Activated CD4-positive, alpha-beta T cell treated with anti-CD3 and anti-CD28 coated beads for 24 hours (primary cell): ENCODE measurements at places on chromosomes 3 and 15.

DNA sequence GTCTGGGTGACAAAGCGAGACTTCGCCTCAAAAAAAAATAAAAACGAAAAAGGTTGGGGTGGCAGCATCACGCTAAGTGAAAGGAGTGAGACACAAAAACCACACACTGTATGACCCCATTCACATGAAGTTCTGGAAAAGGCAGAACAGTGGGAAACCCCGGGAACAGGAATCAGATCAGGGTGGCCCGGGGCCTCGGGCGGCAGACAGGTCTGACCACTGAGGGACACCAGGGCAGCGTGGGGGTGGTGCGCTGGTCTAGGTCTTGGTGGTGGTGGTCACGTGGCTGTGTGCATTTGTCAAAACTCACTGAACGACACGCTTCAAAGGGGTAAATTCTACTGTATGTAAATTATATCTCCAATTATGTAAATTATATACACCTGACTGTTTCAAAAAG is 79.7 kb upstream of the PRR20G start:
- DNase-seq: no peak

DNA sequence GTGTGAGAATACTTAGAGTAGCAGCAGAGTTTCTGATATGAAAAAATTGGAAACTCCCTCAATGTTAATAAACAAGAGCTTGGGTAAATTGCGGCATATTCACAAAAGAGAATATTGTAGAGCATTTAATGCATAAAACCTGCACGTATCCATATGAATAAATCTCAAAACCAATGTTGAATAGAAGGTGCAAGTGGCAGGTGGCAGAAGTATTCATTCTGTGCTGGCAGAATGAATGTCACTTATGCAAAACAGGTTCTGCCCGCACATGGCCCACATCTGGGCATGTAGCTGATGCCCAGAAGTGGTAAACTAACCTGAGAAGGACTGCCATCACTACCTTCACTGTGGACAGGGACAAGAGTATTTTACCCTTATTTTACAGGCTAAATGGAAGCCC is 14.1 kb upstream of the PRSS50 start:
- no peak for DNase-seq

DNA sequence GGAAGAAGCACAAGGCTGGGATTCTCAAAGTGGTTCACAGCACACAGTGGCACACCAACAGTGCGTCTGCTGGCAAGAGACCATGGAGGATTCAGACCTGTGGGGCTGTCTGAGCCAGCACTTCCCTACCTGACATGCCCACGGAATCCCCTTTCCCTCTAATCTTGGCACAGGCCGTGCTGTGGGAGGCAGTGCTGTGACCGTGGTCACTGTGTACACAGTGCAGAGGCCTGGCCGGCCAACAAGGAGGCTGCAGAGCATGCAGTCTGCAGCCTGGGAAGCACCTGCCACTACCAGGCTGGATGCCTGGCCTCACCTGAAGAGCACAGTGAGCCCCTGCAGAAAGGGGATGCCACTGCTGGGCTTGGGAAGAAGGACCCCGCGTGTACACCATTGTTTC is 301.0 kb upstream of the LYSMD4 start:
- DNase-seq: no peak

DNA sequence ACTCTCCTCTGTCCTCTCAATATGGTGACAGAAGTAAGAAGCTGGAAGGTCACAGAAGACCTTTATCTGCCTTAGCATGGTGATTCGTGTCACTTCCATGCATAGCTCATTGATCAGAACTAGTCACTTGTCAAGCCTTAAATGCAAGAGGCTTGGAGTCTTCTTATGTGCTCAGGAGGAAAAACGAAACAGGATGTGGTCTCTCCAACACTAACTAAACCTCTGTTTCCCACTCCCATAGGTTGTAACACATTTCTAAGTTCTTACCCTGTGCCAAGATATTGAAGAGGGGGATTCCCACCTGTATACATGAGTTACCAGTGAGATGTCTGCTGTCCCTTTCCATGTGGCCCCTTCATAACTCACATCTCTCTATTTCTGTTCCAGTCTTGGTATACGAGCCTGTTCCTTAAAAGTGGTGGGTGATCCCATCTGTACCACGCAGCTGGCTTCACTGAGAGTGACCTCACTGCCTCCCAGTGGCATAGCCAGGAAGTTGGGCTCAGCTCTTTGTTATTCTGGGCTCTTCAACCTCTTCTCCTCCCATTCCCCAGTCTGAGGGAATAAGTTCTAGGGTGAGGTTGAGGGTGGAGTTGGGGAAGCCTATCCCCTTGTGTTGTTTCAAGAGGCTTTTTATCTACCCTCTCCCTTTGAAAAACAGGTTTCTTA is 203.2 kb upstream of the PPP2R3A start:
- no peak for DNase-seq

GRCh38 chr3:95134693-95135413 is 1072.0 kb downstream of the NSUN3 start:
- DNase-seq: no peak

DNA sequence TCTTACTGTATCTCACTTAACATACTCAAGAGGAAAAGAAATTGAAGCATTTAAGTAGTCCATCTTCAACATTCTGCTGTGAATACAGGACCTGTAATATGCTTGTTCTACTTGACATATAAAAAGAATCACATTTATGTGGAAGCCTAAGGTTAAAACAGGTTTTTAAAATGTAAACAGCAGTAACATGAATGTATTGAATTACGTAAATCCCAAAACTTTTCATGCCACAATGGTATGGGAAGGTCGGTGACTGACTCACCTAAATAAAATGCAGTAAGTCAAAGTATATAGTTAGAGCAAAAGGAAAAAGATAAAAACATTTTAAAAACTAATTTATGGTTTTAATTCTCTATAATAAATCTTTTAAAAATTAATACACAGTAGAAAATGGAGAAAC is 115.7 kb upstream of the TJP1 start:
- DNase-seq: no peak
